ENCODE measurements at places on chromosomes 7 and 10.
A peak's percentile ranks its signal among the peaks of the same experiment; 100 is the strongest.

- no peak for DNase-seq
Observed at GRCh38 chr10:116209781-116210180, 63.2 kb downstream of the GFRA1 start.

DNA sequence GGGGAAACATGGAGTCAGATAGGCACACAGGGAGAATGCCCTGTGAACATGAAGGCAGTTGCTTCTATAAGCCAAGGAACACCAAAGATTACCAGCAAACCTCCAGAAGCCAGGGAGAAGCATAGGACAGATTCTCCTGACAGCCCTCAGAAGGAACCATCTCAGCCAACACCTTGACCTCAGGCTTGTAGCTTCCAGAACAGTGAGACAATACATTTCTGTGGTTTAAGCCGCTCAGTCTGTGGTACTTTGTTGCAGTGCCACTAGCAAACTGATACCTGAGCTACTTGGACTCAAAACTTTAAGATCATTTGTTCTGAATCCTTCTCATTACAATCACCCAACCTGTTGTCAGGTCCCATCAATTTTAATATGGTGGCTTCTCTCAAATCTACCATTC, 31.2 kb downstream of the ABLIM1 start:
- no peak for DNase-seq

- no peak for DNase-seq
Observed at GRCh38 chr10:77669892-77670291, 32.3 kb upstream of the KCNMA1 start.

GRCh38 chr10:132865171-132865631, 77.2 kb downstream of the CFAP46 start:
- no peak for DNase-seq

DNA sequence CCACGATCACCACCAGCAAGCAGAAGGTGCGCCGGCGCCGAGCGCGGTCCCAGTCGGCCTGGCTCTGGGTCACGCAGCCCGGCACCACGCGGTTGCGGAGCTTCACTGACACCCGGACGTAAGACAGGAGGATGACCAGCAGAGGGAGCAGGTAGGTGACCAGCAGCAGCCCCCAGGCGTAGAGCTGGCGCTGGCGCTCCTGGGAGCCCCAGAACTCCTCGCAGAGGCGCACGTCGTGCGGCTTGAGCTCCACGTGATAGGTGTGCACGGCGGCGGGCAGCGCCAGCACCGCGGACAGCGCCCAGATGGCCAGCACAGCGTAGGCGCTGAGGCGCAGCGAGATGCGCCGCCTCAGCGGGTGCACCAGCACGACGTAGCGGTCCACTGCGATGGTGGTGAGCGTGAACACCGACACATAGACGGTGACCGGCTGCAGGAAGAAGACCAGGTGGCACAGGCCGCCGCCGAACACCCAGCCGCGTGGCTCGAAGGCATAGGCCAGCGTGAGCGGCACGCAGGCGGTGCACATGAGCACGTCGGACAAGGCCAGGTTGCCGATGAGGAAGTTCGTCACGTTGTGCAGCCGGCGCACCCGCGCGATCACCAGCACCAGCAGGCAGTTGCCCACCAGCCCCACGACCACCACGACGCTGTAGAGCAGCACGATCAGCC, 920 bp downstream of the PRLHR start:
- DNase-seq = peak; percentile 3

Data from activated CD8-positive, alpha-beta memory T cell treated with anti-CD3 and anti-CD28 coated beads for 48 hours (primary cell).